Ovary (tissue), 10 donors: ENCODE measurements at places on chromosomes 1 and 21.

DNA sequence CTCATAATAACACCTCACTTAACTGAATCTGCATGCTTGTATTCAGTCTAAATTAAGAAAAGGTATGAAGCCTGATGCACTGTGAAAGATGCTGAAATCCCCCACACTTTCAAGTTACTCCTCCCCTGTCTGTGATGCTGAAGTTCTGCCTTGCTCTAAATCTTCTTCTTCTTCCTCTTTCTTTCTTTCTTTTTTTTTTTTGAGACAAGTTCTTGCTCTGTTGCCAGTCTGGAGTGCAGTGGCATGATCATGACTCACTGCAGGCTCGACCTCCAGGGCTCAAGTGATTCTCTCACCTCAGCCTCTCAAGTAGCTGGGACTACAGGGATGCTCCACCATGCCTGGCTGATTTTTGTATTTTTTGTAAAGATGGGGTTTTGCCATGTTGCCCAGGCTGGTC lies 231.0 kb upstream of the B3GALT2 start:
- peaks cover 5% of the 10 kb centered on the region for H3K4me1 ChIP-seq
- no peaks in the 10 kb centered on the region for H3K36me3 ChIP-seq
- DNase-seq: peak; percentile 35
- H3K27ac ChIP-seq: peak overlapping the region; percentile 66

- H3K27me3 ChIP-seq: no peaks in the 10 kb centered on the region
- DNase-seq: no peak
- H3K4me1 ChIP-seq: no peaks in the 10 kb centered on the region
- H3K27ac ChIP-seq: no peak overlapping the region
- H3K4me3 ChIP-seq: no peak overlapping the region
These were observed 282.2 kb downstream of the RYR2 start for GRCh38 chr1:237324226-237324625.

DNA sequence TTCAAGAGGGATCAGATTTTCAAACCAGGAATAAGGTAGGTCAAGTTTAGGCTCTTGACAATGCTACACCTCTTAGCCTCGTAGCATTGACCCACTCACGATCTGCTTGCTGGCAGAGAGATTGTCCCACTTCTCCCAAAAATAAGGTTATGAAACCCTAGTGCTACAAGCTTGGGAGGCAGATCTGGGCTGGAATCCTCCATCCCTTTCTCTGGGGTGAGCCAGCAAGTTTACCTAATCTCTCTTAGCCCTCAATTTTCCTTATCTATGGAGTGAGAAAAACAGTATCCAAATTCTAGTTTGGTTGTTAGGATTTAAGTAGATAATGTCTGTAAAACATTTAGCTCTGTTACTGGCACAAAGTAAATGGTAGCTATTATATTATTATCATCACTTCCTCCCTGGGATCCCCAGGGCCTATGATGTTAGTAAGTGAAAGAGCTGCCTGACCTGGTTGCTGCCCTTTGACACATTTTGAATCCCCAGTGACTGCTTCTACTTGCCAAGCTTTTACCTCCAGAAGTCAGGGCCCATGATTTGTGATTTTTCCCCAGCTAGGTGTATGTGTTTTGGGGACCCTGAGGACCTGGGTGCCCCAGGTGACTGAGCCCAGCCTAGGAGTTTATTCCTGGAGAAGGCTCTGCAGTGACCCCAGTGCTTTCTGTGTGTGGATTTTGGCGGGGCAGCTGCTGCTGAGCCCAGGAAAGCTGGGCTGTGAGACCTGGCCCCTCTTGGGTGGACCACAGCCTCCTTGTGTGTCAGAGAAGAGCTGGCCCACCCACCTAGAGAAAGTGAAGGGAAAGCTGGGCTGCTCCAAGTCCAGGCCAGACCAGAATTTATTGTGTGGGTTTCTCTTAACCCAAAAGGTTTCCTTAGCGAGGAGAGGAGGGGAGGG lies 48.2 kb upstream of the VANGL1 start:
- H3K4me1 ChIP-seq: no peaks in the 10 kb centered on the region
- H3K4me3 ChIP-seq: no peak overlapping the region
- H3K27ac ChIP-seq: no peak overlapping the region
- H3K36me3 ChIP-seq: no peaks in the 10 kb centered on the region
- no peak for DNase-seq
- no peaks in the 10 kb centered on the region for H3K27me3 ChIP-seq

- no peaks in the 10 kb centered on the region for H3K27me3 ChIP-seq
- peak overlapping the region; percentile 4 for H3K27ac ChIP-seq
- no peak for DNase-seq
- H3K36me3 ChIP-seq: no peaks in the 10 kb centered on the region
- peaks cover 6% of the 10 kb centered on the region for H3K4me1 ChIP-seq
These were observed 192.1 kb upstream of the DAB1 start for GRCh38 chr1:57615956-57616355.

DNA sequence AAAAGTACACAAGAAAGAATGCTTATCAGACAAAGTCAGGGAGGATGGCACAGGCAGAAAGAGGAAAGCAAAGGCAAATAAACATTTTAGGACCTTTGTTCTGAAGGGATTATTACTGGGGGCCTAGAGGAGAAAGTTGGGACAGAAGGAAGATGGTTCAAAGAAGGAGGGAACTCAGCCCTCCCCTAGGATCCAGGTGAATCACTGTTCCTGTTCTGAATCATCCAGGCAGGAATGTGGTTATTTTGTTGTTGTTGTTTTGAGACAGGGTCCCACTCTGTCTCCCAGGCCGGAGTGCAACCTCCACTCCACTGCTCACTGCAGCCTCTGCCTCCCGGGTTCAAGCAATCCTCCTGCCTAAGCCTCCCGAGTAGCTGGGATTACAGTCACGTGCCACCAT lies 38.5 kb upstream of the PSEN2 start:
- H3K27ac ChIP-seq: no peak overlapping the region
- no peaks in the 10 kb centered on the region for H3K27me3 ChIP-seq
- no peaks in the 10 kb centered on the region for H3K36me3 ChIP-seq
- no peak for DNase-seq
- no peaks in the 10 kb centered on the region for H3K4me1 ChIP-seq
